CD4-positive, alpha-beta T cell treated with Interleukin-6 at 100 ng/mL for 8 hours (primary cell): ENCODE measurements at places on chromosomes 3 and 15.

DNA sequence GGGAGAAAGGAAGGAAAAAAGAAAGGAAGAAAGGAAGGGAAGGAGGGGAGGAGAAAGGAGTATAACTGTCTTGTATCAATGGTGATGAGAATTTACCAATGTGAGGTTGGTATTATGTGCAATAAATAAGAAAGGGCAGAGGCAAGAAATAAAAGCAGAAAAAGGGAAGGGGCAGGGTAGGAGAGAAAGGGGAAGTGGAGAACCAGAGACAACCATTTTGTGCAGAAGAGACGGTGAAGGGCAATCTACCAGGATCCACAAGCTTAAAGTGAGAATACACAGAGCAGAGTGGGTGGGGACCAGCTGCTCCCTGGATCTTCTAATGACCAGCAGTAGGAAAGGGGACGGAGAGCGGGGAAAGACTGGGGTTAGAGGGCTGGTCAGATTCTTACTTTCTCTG is 106.9 kb upstream of the SLCO2A1 start:
- DNase-seq, result no peak

GRCh38 chr15:98896802-98897732 is 110.5 kb downstream of the PGPEP1L start:
- DNase-seq, result no peak

DNA sequence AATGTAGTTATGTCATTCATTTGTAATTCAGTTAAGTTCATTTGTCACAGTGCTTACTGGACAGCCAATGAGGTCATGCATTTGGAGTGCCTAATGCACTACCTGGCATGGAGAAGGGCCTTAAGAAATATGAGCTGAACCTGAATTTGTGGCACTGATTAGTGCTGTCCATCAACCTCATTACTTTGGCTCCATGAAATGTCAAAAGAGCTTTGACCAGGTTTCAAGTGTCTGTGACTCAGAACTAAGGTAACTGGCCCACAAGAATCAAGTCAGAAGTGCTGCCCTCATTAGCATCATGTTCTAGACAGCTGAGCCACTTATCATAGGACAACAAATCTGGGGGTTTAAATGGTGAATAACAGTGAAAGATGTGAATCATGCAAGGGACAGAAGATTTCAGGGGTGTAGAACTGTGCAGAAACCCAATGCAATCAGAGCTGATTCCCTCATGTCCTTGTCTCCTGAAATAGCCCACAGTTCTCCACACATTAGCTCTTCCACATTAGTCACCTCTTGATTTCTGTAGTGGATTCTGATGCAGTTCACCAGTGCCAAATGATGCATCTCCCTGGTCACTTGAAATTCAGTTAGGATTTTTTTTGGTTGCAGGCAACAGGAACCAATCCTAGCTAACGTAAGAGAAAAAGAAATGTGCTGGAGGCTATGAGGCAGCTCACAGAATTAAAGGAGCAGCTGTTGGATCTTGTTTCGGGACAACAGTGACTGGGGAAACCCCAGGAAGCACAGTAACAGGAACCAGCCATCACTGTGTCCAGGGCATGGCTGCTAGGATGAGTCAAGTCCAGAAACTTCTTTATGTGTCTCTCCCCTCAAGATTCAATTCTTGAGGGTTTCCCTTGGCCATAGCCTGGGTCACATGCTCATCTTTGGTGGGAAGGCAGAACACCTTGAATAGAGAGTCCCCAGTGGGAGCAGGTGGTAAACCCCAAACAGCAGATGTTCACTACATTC is 38.7 kb downstream of the CHST2 start:
- no peak for DNase-seq

DNA sequence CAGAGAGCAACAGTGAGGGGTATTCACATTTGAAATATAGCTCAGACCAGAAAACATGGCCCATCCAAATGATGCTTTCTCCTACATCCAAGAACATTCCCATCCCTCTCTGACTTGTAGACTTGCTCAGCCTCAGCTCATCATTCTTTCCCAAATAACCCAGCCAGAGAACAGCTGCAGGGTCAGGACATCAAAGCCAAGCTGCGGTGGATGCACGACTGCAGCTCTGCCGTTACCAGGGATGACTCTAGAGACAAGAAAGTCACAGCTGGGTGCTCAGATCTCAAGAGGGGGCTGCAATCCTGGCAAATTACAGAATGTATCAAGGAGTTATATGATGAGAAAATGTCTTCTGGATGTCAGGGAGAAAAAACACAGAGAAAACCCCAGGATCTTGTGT is 944.3 kb downstream of the NTRK3 start:
- DNase-seq, result no peak

GRCh38 chr3:60025096-60026050 is 975.5 kb upstream of the CFAP20DC start:
- no peak for DNase-seq

- DNase-seq, result no peak
These were observed 98.0 kb downstream of the KCNAB1 start for GRCh38 chr3:156218353-156218744.

GRCh38 chr3:37161351-37161750 is 13.0 kb downstream of the LRRFIP2 start:
- no peak for DNase-seq

- no peak for DNase-seq
These were observed 122.7 kb downstream of the DGKG start for GRCh38 chr3:186239321-186239720.

DNA sequence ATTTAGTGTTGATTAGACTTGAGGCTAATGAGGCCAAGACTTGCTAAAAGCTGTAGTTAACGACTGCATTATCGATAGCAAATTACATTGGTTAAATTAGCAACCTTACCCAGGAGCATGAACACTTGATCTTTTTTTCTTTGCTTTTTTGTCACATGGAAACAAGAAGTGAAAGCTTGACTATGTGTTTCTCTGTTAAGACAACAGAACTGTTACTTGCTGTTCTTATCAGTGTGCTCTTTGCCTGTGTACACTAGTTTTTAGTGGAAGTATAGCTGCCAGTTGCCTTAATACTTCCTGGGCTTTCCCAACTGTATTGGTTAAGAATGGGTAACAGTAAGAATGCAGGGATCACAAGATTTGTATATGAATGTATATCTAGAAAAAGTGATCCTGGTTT is 625.5 kb downstream of the NAALADL2 start:
- no peak for DNase-seq

GRCh38 chr15:90358124-90359033 is 6.3 kb downstream of the ZNF774 start:
- no peak for DNase-seq

DNA sequence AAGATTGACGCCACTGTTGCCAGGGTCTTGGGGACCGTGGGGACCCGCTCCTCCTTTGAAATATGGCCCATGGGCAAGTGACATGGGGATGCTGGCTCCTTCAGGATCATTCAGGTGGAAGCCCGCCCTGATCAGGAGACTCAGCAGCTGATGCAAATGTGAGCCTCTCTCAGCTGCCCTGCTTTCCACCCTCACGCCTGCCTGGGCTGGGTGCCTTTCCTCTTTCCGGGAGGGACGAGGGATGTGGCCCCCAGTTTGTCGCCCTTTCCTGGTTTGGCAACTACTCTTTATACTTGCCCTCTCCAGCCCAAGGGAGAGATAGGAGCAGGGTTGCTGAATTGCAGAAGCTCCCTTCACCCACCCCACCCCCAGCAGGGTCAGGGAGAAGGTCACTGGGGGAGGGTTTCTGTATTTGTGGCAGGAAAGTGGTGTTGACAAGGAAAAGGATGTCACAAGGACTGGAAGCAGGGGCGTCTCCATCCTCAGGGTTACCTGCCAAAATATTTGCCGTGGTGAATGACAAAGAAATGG is 21.8 kb downstream of the DNASE1L3 start:
- no peak for DNase-seq

DNA sequence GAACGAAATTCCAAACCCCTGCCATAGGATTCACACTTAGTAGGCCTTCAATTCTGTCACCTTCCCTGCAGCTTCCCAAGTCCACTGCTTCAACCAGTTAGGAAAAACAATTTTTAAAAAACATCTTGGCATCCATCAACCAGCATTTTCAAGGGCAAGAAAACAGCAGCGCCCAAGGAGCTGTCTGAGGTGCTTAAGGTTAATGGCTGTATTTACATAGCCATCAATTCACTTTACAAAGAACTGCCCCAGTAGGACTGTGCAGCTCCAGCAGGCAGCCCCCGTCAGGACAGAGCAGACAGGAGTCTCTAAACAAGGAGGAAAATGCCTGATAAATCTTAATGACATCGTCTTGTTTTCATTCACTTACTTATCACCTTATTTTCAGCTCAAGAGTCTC is 13.3 kb downstream of the TAFA4 start:
- DNase-seq, result no peak

GRCh38 chr15:80426316-80426715 is 22.1 kb downstream of the ARNT2 start:
- no peak for DNase-seq

DNA sequence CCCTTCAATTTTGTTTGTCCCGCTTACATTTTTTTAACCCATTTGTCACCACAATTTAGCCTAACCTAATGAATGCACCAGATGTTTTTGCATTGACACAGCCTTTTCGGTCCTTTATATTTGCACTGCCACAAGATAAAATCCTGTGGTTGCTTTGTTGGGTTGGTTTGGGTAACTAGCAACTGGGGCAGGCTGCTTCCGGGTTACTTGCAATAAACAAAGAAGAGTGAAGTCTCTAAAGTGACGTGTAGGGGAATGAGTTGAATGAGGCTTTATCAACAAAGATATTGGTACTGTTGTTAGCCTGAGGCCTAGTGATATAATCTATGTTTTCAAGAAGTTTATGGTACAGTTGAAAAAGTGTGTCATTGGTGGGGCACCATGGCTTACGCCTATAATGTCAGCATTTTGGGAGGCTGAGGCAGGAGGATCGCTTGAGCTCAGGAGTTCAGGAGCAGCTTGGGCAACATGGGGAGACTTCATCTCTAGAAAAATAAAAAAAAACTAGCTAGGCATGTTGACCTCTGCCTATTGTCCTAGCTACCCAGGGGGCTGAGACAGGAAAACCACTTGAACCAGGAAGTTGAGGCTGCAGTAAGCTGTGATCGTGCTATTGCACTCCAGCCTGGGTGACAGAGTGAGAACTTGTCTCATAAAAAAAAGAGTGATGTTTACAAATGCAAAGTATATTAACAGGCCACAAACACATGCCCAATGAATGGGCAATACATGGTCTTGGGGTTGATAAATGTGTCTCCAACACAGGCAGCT is 121.8 kb downstream of the OXSM start:
- DNase-seq, result peak; percentile 31

DNA sequence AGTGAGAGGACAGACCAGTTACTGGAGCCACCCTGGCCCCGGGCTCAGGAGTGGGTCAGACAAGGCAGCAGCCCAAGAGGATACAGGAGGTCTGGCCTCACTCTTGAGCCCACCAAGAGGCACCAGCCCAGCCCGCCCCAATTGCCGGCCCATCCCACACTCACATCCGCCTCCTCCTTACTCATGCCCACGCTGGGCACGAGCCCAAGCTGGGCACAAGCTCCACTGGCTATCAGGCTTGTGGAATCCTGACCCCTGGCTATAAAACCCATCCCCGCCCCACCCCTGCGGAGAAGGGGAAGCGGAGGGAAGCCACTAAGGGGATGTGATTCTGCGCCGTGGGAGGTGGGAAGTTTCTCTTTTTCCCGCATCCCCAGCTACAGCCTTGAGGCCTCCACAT is 25.9 kb downstream of the ADCY5 start:
- DNase-seq, result no peak

- DNase-seq, result no peak
These were observed 69.2 kb downstream of the ATP8B4 start for GRCh38 chr15:50049871-50050270.

DNA sequence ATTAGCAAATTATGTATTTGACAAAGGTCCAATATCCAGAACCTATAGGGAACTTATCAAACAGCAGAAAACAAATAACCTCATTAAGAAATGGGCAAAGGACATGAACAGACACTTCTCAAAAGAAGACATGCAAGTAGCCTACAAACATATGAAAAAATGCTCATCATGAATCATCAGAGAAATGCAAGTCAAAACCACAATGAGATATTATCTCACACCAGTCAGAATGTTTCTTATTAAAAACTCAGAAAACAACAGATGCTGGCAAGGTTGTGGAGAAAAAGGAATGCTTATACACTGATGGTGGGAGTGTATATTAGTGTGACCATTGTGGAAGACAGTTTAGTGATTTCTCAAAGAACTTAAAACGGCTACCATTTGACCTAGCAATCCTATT is 116.1 kb upstream of the CRBN start:
- DNase-seq, result no peak

DNA sequence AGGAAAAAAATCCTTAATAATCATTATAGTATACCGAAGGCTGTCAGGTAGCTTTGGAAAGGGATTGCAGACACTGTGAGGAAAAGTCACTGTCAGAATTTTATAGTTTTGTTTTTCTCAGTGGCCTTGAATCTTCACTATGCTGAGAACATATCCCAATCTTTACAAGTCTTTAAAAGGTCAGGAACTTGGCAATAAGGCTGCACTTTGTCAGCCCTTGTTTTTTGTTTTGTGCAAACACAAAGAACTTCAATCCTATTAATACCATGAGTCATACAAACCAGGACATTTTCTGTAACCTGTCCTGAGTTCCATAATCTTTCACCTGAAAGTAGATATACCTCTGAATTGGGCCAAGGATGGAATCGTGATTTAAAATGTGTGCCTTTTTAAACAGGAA is 45.6 kb upstream of the PIK3R4 start:
- DNase-seq, result no peak

DNA sequence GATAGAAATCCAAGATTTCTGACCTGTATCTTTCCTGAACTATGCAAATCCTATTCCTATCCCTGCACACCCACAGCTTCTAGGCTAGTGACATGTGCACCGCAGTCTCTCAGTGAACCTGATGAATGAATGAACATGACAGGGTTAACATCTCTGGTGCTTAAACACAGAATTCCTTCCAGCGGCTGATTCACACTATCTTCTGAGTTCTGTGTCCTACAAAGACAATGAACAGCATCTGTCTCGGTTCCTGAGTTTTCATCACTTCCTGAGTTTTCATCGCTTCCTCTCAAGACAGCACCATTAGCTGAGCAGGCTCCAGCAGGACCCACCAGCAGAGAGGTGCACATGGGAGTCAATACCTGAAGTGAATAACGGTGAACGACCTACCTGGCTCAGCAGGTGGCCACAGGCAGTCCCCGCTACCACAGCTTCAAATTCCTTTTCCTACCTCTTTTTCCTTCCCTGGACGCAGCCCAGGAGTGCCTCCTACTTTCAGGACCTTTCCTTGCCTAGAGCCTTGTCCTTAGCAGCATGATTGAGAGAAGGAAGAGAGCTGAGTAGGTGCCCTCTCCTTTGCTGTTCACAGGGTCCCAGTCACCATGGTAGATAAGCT is 113.5 kb downstream of the IGF2BP2 start:
- no peak for DNase-seq

DNA sequence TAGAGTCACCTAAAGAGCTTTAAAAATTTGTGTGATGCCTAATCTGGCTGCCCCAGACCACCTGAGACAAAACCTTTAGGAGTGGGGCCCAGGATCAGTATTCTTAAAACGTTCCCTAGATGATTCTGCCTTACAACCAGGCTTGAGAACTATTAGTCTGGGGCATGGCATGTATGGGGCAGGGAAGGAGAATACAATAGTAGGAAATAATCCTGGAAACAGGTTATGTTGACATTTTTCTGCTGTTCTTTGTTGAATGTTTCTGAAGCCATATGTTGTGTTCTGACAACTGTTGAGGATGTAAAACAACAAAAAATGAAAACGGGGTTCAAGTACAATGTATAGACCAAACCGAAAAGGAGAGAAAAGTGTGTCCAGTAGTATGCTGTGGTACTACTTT is 2.9 kb downstream of the GTF2E1 start:
- no peak for DNase-seq

GRCh38 chr15:85389772-85390171 is 9.4 kb downstream of the AKAP13 start:
- DNase-seq, result no peak
